ENCODE measurements at places on chromosomes 7 and 10. TPM values are rescaled to one million over a fixed set of nuclear protein-coding genes. Genes with fewer than 3 reads are reported as not detected.

DNA sequence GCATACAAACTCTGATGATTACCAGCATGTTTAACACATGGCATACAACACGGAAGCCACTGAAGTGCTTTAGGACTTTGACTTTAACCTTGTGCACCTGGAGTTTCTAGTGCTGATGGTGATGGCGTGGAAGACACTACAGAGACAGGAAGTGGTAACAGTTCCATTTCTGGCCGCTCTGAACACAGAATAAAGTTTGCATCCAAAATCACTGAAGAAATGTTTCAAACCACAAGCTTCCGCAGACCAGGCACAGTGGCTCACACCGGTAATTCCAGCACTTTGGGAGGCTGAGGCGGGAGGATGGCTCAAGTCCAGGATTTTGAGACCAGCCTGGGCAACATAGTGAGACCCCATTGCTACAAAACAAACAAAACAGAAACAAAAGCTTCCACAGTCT, 40.3 kb upstream of the TNPO3 start:
- DNase-seq = no peak

DNA sequence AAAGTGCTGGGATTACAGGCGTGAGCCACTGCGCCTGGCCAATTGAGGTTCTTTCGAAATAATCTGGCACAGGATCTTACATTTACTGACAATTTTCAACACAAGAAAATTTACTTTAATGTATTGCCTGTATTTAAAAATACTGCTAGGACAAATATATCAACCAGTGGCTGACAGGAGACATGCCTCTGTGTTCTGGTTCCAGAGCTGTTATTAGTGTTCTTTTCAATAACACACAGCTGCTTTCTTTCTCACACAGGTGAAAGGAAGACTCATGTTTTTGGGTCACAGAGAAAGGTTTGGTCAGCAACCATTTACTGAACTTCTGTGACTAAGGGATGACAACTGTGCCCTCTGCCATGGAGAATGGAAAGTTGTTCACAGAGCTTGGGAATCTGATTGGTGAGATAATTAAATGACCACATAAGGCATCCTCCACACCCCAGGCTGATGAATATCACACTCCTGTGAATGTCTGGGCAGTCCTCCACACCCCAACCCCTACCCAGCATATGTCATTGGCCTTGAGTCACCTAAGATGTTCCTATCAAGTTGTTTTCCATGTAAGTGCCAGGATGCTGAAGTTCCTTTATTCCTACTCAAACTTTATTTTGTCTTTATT, 180.1 kb downstream of the RAPGEF5 start:
- DNase-seq = no peak

GRCh38 chr10:132328738-132329137, 3.3 kb upstream of the LRRC27 start:
- no peak for DNase-seq

Gene TAC1
- total RNA-seq = 0.82 TPM
